NCI-H187 (cell line): ENCODE measurements at places on chromosomes 11 and 22.

GRCh38 chr11:65708451-65708850 lies 3.6 kb upstream of the KAT5 start:
- no peak for DNase-seq

DNA sequence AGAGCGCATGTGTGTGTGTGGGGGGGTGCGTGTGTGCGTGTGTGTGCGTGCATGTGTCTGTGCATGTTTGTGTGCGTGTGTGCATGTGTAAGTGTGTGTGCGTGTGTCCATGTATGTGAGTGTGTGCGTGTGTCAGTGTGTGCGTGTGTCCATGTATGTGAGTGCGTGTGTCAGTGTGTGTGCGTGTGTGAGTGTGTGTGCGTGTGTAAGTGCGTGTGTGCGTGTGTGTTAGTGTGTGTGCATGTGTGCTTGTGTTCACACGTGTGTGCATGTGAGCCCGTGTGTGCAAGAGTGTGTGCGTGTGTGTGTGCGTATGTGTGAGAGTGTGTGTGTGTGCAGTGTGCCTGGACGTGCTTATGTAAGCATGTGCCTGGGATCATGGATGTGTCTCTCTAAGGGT lies 14.7 kb upstream of the APOL6 start:
- no peak for DNase-seq

GRCh38 chr22:35069541-35069940 lies 3.6 kb downstream of the ISX start:
- DNase-seq: no peak

GRCh38 chr22:42282943-42283277 lies 12.5 kb upstream of the TCF20 start:
- no peak for DNase-seq

DNA sequence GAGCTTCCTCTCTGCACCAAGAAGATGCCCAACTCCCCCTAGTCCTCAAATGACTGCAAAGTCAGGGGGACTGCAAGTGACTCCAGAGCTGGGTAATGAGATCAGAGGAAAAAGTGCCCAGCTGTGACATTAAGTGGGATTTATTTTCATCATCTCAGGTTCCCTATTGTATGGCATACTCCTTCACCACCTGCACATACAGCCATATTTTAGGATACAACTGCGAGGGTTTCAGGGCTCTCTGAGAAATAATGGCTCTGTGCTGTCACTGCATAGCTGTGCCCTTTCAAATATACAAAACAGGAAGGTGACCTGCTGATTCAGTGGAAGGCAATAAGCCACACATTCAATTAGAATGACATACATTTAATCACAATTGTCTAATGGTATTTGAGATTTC lies 45.6 kb upstream of the PLET1 start:
- no peak for DNase-seq

GRCh38 chr11:130999992-131000770 lies 83.9 kb upstream of the SNX19 start:
- no peak for DNase-seq

DNA sequence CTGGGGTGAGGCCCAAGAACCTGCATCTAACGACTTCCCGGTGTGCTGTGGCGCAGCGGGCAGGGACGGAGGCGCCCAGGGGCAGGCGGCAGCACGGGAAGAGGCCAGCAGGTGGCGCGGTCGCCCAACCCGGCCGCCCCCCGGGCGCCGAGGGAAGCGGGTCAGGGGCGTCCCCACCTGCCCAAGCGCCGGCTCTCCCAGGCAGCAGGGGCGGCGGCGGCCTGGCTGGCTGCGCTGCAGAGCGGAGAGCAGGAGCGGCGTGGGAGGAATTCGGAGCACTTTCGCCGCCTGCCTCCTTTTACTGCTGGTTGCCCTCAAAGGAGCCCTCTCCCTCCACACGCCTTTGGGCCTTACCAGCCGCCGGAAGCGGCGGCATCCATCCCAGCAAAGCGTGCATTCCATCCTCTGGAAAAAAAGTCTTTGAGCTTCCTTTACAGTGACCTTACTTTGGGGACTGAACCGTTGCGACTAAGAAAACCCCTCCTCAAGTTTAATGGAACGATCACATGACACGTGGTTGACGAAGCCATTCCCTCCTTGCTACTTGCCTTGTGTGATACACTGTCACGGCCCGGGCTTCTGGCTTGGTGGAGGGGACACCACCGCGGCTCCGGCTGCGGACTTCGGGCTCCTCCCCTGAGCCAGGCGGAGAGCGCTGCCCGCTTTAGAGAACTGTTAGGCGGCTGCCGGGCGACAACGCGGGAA lies 106.8 kb upstream of the CLMP start:
- no peak for DNase-seq

- DNase-seq: no peak
Observed at GRCh38 chr11:69416143-69416515, 65.3 kb upstream of the LINC01488 start.

GRCh38 chr11:67648796-67649613 lies 1.5 kb downstream of the ACY3 start:
- DNase-seq: no peak

DNA sequence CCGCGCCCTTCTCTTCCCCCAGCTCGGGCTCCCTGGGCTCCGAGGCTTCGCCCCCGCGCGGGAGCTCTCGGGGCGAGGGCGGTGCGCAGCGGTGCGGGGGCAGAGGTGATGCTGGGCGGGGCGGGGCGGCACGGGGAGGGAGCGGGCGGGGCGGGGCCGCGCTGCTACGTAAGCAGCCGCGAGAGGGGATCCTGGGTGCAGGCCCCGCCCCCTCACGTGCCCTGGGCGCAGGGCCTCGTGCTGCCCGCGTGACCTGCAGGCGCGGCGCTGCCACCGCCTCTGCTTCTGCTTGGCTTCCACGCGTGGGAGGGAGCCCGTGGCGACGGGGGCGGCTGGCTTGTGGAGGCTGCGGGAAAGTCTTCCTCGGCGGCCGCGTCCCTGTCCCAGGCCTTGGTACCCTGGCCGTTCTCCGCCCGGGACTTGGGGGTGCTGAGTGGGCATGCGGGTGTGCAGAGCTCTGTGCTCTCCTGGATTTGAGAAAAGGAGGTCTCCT lies 132.6 kb upstream of the HSD17B12 start:
- no peak for DNase-seq

- DNase-seq: no peak
Observed at GRCh38 chr22:25102722-25103121, 96.9 kb upstream of the CRYBB3 start.

DNA sequence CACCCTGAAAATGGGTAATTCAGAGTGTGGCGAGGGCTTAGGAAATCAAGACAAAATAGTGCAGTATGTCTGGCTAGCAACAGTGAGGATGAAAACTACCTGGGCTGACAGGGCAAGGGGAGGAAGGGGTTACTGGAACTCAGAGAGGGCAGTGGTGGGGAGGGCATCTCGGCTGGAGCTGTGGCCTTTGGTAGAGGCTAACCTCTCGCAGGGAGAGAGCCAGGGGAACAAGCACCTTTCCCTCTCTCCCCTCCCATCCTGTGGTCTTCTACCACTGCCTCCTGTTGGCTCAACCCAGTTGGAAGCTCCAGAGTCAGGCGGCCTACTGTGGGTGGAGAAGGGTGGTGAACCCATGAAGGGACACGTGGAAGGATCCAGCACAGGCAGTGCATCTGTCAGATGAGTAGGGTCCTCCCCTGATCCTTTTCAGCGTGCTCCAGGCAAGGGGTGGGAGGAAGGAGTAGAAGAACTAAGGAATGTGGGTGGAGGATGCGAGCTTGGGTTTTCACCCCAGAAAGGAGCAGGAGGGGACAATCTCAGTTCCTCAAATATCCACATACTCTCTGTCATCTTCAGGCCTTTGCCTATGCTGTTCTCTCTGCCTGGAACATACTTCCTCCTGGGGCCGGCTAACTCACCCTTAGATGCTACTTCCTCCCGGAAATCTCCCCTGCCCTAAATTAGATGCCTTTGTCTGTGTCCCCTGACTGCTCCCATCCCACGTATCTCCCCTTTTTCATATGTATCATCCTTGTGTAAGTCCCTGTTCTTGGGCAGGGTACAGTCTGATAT lies 6.2 kb upstream of the KCNE3 start:
- DNase-seq: no peak

DNA sequence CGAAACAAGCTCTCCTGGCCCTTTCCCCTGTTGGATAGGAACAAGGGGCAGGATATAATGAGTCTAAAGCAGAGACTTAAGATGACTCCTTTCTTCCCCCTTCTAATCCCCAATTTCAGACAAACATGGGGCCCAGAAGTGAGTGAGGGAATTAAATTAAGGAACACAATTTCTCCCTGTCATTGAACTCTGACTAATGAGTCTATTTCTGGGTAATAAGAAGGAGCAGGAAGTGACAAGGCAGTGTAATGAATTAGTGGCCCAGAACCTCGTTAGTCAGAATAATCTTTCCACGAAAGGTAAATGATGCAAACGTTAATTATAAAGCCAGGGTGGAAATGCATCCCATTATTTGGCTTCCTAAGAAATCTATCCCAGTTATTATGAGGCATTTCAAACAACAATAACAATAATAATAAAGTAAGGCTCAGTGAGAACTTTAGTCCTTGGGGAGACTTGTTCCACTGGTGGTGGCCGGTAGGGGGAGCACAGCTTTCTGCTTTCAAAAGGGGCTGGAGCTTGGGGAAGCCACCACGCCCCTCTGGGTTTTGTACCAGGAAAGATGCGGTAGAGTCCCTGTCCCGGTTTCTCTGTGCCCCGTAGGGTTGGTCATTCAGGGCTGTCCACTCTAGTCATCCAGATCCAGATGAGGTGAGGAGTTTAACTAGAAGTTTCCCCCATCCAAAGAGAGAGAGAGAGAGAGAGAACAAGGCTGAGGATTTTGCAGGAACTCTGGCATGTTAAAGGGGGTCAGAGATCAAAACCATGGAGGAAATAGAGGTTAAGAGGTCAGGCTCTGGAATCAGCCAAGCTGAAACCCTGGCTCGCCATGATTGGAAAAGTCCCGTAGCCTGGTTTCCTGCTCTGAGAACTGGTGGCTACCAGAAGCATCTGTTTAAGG lies 298.3 kb downstream of the NTM start:
- DNase-seq: no peak

DNA sequence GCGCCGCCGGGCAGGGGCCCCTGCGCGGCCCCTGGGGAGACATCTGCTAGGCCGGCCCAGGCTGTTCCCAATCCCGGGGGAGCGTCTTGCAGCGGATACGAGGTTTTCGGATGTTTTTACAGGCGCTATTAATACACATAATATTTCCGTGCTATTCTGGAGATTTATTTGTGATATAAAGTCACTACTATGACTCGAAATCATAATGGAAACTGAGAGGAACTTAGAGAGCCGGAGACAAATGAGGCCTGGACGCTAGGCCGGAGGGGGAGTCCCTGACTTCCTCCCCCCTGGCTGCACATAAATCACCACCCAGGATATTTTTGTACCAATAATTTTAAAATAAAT lies 91.7 kb upstream of the ANO1 start:
- DNase-seq: no peak

GRCh38 chr11:110452720-110453119 lies 23.0 kb downstream of the FDX1 start:
- no peak for DNase-seq

DNA sequence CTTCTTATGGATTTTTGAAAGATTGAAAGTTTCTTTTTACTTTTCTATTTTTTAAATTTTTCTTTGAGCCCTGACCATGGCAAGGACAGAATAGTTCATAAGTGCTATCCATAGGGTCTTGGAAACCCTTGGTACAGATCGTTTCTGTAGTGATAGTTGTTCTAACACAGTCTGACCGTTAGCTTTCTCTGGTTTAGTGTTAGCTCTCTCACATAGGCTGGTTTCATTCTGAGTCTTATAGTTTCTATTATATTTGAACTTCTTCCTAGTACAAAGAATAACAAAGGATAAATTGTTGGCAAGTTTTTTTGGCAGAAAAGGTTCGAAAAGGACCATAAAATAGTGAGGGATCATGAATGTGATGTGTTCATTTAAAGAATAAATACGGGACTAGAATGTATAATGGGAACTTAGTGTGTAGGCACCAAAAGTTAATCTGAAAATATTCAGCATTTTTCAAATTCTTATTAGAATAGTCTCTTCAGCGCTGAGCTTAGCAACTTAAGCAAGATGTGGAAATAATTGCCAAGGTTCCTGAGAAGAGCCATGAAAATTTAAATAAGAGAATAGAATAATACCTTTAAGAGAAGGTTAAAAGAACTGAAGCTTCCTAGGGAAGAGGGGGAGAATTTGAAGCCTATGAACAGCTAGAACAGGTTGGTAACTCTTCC lies 24.1 kb downstream of the FDX1 start:
- DNase-seq: no peak

- DNase-seq: no peak
Observed at GRCh38 chr11:47918882-47919495, 61.4 kb upstream of the PTPRJ start.

DNA sequence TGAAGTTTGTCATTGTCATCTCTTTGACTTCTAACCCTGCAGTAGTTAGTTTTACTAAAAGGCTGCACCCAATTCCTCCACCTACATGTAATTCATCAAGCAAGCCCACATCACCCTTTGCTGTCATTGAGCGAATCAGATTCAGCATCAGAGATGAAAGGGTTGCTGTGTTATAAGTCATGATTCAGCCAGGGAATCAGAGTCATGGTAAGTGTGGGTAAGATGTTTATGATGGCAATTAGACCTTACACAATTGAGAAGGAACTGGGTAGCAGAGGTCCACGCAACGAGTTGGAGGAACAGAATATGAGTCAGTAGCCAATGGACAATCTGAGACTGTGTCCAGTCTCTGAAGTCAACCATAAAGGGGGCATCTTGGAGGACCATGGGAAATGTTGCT lies 162.8 kb upstream of the SNX19 start:
- DNase-seq: no peak

DNA sequence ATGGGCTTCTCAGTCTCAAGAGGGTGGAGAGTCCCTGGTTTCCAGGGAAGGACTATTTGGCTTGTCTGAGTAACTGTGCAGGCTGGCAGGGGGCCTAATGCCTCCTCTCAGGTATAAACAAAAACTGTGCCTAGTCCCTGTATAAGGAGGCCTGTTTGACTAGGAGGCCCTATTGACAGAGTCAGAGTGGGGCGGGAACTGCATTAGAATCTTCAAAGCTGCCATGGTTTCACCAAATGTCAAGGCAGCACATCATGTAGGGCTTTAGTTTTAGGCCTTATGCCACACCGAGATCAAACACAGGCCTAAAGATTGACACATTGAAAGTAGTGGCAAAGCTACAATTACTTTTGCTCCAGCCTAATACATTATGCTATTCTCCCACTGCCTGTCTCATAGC lies 611.5 kb upstream of the B3GAT1 start:
- no peak for DNase-seq

- no peak for DNase-seq
Observed at GRCh38 chr22:36244522-36245391, 5.4 kb upstream of the APOL2 start.

DNA sequence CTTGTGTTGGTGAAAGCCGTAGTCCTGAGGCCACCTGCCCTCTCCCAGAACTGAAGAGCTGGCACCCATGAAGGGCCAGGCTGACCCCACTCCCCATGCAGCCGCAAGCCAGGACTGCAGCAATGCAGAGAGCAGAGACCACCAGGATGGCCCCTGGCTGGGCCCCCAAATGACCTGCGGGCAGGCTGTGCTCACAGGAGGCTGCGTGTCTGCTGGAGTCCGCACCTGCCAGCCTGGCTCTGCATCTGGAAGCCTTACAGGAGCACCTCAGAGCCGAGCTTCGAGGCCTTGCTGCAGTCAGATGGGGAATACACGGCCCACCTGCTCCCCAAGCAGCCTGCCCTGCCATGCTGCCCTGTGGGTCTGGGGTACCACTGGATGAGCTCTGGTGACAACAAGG lies 1336.8 kb downstream of the TBC1D22A start:
- DNase-seq: no peak

- DNase-seq: no peak
Observed at GRCh38 chr11:75949023-75949672, 134.1 kb downstream of the UVRAG start.
